ENCODE measurements at places on chromosomes 5 and 9. TPM values are rescaled to one million over a fixed set of nuclear protein-coding genes. Genes with fewer than 3 reads are reported as not detected.

The ICE1 gene
- 16.5 TPM for total RNA-seq

The NR4A3 gene
- total RNA-seq = 1.5 TPM

The PURA gene
- total RNA-seq = 6.1 TPM

The MACIR gene
- 11.6 TPM for total RNA-seq

The PLPP7 gene
- 50.3 TPM for total RNA-seq

The PCDHB16 gene
- total RNA-seq = 6.3 TPM

The GOLGA2 gene
- total RNA-seq = 96.4 TPM

The LYSMD3 gene
- total RNA-seq = 11.1 TPM

The PCA3 gene
- not detected for total RNA-seq

The ADGRD2 gene
- total RNA-seq = not detected

The BAAT gene
- not detected for total RNA-seq

The PRR16 gene
- 2.3 TPM for total RNA-seq

The INSYN2B gene
- total RNA-seq = 3.9 TPM

The ADAM19 gene
- 8.8 TPM for total RNA-seq

The NR5A1 gene
- total RNA-seq = 0.12 TPM

The CATSPER3 gene
- total RNA-seq = 0.07 TPM

The CDH18 gene
- total RNA-seq = 0.28 TPM

The LRRTM2 gene
- not detected for total RNA-seq

The EQTN gene
- total RNA-seq = not detected

All from cardiac muscle cell (in vitro differentiated cells and primary cell).